Suppressor macrophage treated with lipopolysaccharide for 4 hours (primary cell): ENCODE measurements at places on chromosomes 6 and 20.

GRCh38 chr6:149169761-149170511 lies 147.6 kb upstream of the TAB2 start:
- DNase-seq = peak; percentile 43

DNA sequence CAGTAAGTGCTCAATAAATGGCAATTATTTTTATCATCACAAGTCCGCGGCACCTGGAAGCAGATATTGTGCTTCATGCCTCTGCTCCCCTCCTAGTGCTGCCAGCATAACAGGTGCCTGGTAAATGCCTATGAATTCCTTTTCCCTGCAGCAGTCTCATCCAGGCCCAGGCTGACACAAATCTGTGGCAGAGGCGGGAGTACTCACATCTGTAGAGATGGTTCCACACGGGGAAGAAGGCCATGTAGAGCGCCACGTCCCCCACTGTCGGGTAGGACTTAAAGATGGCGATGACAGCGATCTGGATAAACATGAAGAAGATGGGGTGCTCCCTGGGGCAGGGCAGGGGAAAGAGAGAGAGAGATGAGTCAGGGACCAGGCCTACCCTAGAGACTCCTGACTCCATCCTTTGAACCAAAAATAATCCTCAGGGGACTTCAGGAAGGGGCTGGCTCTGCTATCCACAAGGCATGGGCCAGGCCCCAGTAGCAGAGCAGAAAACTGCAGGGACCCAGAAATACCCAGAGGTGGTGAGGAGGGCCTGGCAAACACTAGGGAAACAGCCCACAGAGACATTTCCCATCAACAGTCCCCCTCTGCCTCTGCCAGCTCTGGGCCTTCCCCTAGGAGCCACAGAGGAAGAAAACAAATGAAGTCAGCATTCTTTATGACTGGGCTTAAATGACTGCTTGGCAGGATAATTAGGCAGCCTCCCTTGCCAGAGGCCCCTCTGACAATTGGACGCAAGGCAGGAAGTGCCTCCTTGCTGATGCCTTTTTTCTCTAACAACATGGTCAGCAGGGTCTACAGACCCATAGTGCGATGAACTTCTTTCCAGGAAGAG lies 23.0 kb downstream of the MAP1LC3A start:
- peak; percentile 70 for DNase-seq

- peak; percentile 95 for DNase-seq
Measured at GRCh38 chr20:47317127-47317895, 39.2 kb downstream of the ZMYND8 start.

DNA sequence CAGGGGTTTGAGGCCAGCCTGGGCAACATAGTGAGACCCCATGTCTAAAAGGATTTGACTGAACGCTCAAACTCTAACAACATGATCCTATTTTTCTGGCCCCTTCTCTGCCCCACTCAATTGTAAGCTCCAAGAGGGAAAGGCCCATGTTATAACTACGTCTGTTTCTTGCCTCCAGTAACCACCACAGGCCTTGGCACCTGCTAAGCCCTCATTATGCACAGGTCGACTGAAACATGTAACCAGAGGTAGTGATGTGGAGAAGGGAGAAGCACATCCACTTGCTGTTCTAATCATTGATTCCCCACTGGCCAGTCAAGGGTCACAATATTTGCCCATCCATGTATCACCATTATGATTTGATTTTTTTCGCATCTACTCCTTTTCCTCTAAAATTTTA lies 475.5 kb downstream of the KIF16B start:
- no peak for DNase-seq

GRCh38 chr6:146361128-146361924 lies 182.3 kb upstream of the RAB32 start:
- DNase-seq = no peak

DNA sequence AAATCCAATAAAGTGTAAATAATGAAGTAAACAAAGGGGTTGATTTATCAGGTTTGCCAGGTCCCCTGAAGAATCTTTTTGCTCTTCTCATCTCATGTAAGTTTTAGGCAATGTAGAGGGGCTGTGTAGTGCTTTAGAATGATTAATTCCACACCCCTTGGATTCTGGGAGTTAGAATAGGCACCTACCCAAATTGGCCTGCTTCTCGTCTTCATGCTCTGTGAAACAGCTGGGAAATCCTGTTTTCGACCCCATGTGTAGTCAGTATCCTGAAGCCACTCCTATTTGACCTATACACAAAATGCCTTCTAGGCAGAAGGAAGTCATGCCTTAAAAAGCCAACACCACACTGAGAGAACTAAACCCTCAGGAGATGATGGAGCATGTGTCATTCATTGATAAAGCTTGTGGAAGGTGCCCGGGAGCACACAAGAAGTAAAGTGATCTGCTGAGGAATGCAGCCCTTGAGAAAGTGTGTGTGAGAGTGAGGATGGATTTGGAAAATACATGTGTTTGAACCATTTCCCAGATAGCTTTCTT lies 170.9 kb downstream of the KLHL32 start:
- DNase-seq = no peak

DNA sequence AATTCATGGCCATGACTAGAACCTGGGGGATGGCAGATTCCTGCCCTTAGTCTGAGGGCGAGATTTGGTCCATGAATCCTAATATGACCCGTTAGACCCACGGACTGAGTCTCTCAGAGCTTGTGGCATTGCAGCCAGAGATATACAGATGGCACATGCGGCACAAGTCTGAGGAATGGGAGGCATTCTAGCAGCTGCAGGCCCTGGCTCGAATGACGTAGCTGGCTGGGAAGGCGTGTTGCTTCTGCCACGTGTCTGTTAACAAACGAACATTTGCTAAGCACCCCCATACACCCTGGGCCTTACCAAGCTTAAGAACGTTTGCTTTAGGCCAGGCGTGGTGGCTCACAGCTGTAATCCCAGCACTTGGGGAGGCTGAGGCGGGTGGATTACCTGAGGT lies 68.0 kb downstream of the CD164 start:
- no peak for DNase-seq

DNA sequence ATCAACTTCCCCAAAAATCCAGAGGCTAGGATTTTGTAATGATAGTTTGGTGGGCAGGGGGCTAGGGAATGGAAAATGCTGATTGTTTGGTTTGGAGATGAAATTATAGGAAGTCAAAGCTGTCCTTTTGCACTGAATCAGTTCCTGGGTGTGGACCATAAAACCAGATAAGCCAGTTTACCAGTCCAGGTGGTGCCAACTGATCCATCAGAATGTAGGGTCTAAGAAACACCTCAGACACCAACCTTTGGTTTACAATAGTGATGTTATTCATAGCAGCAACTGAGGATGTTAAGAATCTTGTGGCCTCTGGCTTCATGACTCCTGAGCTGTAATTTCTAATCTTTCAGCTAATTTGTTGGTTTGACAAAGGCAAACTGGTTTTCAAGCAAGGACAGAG lies 496.6 kb upstream of the EPHA7 start:
- DNase-seq = no peak

DNA sequence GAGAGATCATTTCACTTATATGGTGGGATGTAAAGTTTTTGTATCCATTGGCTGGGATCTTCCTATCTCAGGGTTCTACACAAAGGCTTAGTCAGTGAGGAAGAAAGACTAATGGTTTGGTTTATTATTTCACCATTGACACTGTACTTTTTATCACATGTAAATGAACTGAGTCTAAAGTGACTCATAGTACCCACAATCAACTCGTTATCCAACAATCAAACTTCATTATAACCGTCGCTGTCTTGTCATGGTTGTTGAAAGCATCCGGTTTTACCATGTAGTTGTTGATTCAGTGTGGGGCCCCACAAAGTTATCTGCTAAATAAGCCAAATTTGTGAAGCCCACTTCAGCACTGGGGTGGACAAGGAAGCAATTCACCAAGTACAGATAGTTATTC lies 55.8 kb upstream of the MTRF1L start:
- DNase-seq = no peak
